ENCODE measurements at places on chromosomes 4 and X.

DNA sequence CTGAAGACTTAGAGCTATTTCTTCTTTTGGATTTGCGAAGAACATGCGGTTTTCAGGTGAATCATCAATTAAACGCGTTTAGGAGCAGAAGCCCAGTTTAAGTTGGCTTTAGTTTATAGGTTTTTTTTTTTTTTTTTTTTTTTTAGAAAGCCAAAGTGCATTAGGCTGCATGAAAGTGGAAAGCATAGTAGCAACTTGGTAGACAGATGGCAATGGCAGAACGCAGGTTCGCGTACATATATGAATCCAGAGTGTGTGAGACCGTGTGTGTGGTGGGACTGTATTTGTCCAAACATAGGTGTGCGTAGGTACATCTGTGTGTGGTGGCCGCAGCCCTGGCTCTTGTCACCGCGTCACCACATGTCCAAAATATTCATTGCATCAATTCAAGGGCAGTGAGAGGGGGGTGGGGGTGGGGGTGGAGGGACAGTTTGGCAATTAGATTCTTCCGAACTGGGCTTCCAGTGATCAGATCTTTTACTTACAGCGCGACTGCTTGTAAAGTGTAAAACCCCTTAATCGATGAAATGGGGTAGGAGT, 901 bp downstream of the JADE1 start:
- peak; percentile 68 for DNase-seq

DNA sequence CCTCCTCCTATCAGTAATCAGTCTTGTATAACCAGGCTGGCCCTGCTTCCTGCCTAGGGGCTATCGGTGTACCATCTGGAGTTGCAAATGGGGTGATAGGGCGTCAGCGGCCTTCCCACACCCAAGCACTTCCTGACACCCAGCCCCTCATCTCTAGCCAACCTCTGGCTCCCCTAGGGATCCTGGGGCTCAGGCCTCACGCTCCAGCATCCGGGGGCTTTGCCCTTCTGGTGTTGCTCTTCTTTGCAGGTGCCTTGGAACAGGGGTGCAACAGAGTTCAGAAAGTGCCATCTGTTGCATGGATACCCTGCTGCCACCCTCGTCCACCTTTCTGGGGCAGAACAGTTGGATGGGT, 4.1 kb downstream of the IL9R start:
- no peak for DNase-seq

GRCh38 chrX:16966752-16967448, 20.4 kb downstream of the REPS2 start:
- DNase-seq, result no peak

- no peak for DNase-seq
Measured at GRCh38 chr4:7966281-7967062, 26.8 kb upstream of the AFAP1 start.
